HFFc6 (cell line): ENCODE measurements at places on chromosomes 16 and 17.

DNA sequence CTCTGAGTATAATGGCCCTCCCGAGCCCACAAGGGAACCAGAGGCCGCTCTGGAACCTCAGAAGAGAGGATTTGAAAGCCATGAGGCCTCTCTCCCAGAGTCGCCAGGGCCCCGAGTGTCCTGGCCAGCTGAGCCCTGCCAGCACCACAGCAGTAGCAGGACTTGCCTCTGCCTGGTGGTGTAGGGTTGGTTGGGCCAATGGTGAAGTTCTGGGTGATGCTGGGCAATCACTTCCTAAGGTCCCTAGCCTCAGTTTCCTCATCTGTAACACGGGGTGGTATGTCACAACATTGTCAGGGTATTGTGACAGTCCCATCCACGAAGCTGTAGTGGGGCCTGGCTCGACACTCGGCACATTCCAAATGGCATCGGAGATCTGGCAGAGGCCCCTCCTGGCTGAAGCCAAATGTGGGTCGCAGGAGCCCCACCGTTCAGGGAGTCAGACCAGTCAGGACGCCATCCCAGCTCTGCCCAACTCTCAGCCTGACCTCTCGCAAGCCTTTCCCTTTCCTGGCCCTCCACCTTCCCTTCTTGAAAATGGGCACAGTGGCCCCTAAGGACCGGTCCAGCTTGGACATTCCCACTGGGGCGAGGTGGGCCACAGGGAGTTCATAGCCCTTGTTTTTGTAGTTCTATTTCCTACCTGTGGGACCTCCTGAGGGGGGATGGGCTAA is 1.7 kb downstream of the NATD1 start:
- DNase-seq = no peak

GRCh38 chr17:7484067-7484918 is at the start of gene POLR2A:
Gene POLR2A (plus strand): TSS chr17:7484366.
- DNase-seq = peak; percentile 95

DNA sequence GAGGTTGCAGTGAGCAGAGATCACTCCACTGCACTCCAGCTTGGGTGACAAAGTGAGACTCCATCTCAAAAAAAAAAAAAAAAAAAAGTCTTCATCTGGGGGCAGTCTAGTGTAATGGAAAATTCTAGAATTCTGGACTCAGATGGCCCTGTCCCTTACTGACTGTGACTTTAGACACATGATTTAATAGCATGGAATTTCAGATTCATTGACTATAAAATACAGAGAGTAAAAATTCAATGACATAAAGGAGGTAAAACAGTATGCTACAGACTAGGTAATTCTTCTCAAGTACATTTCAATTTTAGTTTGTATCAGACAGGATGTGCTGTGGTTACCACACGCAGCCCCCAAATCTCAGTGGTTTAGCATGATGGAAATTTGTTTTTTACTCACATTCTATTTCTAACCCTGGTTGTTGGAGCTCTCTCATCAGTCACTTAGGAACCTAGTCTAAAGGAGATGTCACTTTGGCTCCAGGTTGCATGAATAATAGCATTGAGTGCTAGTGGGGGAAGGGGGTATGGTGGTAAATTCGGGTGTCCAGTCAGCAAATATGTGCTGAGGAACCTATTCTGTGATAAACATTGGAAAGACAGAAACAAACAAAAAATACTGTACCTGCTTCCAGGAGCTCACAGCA is 444.0 kb downstream of the XYLT1 start:
- no peak for DNase-seq

GRCh38 chr16:7321661-7322060 is 11.0 kb upstream of the RBFOX1 start:
- DNase-seq = no peak
